ENCODE measurements at places on chromosomes 5 and 9. TPM values are rescaled to one million over a fixed set of nuclear protein-coding genes. Genes with fewer than 3 reads are reported as not detected.

CDX1 gene
- polyA plus RNA-seq = 0.09 TPM

SLIT3 gene
- polyA plus RNA-seq = 32.9 TPM

XPA gene
- 9.8 TPM for polyA plus RNA-seq

TMEM252 gene
- 0.16 TPM for polyA plus RNA-seq

MARCOL gene
- polyA plus RNA-seq = not detected

SOHLH1 gene
- polyA plus RNA-seq = not detected

CEL gene
- polyA plus RNA-seq = 2.8 TPM

PGM5 gene
- polyA plus RNA-seq = 126 TPM

COL27A1 gene
- polyA plus RNA-seq = 10.3 TPM

VCAN gene
- polyA plus RNA-seq = 22.1 TPM

SH2D3C gene
- 17.4 TPM for polyA plus RNA-seq

TNFSF8 gene
- 0.18 TPM for polyA plus RNA-seq

SPATA31C1 gene
- polyA plus RNA-seq = not detected

CTNND2 gene
- polyA plus RNA-seq = 4.1 TPM

ARPC5L gene
- 40.8 TPM for polyA plus RNA-seq

GPX3 gene
- polyA plus RNA-seq = 1,982 TPM

C9 gene
- polyA plus RNA-seq = not detected

CNTLN gene
- polyA plus RNA-seq = 2.0 TPM

PLPP7 gene
- polyA plus RNA-seq = 160 TPM

AGGF1 gene
- polyA plus RNA-seq = 7.6 TPM

PCSK1 gene
- polyA plus RNA-seq = 0.14 TPM

SLC22A4 gene
- 0.86 TPM for polyA plus RNA-seq

Data from right cardiac atrium (tissue), 5 donors.